Inflammatory macrophage treated with lipopolysaccharide for 4 hours (primary cell): ENCODE measurements at places on chromosomes 12 and 14.

- DNase-seq = no peak
These were observed 30.5 kb downstream of the APPL2 start for GRCh38 chr12:105205322-105206048.

DNA sequence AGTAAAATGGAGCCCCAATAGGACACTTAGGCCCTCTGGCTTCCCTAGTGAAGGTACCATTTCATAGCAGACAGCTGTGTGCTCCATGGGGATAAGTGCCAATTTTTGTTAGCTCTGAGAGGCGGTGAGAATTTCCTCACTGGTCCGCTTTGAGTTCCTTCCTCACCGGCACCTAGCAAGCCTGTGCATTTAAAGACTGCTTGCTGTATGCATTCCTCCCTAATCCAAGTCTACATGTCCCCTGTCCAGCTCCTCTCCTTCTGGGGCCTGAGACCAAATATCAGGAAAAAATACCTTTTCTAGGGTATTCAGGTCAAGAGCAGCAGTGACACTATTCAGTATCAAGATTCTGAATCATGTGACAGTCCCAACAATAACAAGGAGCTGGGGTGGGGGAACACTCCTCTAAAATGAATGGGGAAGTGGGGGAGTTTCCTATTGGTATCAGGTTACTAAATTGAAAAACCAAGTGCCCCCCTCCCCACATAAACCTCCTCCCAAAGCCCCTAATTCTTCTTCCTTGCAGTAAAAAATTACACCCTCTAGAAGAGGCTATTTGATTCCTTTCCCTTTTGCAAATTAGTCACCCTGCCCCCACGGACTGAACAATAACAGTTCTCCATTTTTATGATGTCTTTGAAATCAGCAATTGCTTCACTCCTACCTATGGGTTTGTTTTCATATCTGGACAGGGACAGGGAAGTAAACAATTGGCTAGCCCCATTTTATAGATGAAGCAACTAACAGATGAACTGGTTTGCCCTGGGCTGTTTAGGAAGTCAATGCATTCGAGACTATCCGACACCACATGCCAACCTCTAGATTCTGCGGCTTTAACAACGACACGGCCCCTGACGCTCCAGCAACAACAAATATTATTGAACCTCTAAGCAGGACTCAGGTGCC lies 28.9 kb downstream of the BCL11B start:
- no peak for DNase-seq

DNA sequence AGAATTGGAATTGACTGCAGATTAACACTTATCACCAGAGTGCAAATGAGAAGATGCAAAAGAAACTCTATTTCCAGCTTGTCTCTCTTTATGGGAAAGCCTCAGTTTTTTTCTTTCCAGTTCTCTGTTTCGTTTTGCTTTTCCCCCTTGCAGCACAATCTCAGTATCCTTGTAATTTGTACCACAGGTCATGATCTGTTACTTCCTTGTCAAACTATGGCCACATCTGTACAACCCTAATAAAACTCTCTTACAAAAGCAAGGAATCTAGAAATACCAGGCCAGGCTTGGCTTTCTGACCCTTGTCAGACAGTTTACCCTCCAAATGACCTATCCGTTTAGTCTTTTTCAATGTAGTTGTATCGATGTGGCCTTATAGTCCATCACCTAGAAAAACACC lies 33.9 kb downstream of the MYBPC1 start:
- no peak for DNase-seq

GRCh38 chr12:120979862-120980696 lies 1.7 kb downstream of the HNF1A start:
- no peak for DNase-seq

GRCh38 chr14:101505236-101505970 lies 55.9 kb upstream of the DIO3 start:
- DNase-seq = no peak

GRCh38 chr14:72291908-72292688 lies 359.9 kb downstream of the RGS6 start:
- DNase-seq = peak; percentile 46

- no peak for DNase-seq
These were observed 173.3 kb downstream of the FOXN3 start for GRCh38 chr14:89243741-89244140.

DNA sequence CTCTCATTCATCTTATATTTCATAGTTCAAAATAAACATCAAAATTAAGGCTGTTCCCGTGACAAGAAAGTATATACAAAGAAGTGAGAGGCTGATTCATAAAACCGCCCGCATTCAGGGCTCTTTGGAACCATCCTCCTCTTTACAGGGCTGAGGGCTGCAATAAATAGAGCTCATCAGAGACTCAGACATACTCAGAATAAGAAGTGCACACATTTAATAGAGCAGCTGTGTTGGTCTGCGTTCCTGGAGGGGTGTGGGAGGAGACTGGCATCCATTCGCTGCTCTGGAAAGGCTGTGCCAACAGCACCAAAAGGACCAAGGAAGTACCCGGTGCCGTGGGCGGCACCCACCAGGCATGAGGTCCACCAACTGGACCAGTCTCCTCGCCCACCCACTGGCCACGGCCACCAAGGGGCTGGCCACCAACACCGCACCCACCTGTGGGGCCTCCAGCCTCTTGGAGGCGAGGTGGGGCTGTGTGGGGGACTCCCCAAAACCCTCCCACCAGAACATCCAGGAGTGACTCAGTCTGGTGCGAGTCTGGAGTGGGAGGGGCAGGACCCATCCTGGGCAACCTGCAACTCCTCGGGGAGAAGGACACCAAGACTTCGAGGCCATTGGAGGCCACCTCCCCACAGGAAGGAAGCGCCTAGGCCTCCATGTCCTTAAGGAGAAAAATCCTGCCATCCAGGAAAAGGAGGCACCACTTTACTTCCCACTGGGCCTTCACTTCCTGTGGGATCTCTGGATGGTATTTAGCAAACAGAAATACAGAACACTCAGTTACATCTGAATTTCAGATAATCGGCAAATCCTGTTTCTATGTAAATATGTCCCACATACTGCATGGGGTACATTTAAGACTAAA lies 32.7 kb downstream of the VCPKMT start:
- DNase-seq = peak; percentile 62

- DNase-seq = no peak
These were observed 417.5 kb downstream of the TMEM117 start for GRCh38 chr12:44253338-44253856.

- peak; percentile 88 for DNase-seq
These were observed 69.1 kb downstream of the VCPKMT start for GRCh38 chr14:50047274-50047676.
